ENCODE measurements at places on chromosomes 12 and 14.

GRCh38 chr14:22630486-22630885, 13.7 kb downstream of the OR6J1 start:
- DNase-seq = no peak

- no peak for DNase-seq
These were observed 42.5 kb downstream of the SMIM41 start for GRCh38 chr12:52121824-52122539.

DNA sequence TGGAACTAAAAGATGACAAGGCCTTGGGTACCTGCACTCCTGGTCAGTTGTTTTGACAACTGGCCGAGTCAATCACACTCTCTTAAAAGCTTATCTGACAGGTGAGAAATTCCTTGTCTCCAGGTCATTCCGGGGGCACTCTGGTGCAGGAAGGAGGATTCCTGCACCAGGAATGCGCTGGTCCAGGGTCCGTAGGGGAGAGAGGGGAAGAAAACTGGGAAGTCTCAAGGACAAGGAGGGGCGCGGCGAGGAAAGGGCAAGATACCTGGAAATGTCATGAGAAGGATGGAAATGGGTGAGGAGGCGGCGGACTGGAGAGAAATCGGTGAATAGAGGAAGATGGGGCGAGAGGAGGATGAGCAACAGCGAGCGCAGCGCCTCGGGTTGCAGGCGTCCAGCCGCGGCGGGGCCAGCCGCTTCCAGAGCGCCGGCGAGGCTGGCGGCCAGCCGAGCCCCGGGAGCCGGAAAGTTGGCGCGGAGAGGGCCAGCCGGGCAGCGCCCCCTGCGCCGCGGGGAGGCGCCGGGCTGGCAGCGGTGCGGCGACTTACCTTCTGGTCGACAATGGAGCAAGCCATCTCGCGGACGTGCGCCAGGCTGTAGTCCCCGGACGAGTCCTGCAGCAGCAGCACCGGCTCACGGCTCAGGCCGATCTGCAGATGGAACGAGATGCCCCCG, 809 bp downstream of the PRKD1 start:
- DNase-seq = no peak

DNA sequence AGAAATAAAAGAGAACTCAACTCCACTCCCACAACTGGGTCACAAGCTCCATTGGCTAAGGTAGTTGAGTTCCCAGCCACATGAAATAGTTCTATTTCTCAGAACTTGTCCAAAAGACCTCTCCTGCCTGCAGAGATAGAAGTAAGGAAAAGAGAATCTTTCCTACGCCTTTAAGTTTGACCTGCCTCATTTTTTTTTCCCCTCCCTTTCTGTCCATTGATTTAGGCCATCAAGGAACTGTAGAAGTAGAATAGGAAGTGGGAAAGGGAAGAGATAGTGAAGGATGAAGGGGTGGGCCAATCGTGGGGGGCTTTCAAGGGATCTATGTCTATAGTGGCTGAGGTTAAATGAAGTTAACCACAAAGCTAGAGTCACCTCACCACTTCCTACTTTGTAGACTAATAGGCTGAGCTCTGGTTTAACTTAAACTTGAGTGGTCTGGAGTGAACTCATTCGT, 13.9 kb upstream of the NUDT4 start:
- DNase-seq = no peak

- DNase-seq = no peak
These were observed 316.2 kb downstream of the VRK1 start for GRCh38 chr14:97113339-97113738.

DNA sequence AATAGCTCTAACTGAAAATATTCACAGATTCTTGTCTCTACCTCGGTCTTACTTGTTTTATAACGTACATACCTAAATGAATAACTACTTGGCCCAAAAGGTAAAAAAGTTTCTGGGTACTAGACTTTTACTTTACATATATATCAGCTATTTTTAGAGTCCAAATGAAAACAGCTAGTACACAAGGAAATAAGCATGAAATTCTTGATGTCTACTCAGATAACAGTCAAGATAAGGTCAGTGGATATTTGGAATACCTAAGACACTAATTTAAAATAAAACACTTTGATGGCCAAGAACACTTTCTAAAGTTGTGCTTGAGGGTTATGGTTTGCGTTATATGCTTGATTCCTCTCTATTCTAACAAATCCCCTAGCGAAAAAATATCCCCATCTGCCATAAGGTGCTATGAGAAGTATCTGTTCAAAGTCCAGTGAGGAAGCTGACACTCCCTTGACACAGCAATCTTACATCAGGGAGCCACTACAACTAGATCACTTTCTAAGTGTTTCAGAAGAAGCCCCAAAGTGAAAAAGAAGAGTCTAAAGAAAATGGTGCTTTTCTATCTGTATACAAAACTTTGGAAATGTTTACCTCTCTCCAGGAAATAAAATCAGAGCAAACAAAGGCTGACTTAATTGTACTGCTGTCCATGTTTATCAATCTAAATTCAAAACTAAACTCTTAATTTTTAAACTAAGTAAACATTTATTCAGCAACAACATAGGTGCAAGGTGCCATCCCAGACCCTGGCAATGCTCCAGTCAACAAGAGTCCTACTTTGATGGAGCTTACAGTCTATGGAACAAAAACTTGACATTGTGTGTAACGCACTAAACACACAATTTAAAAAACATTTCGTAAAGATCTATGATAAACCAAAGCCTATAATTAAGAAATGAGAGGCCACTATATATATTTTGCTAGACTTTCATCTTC, 11.7 kb downstream of the PTPN21 start:
- DNase-seq = no peak

- DNase-seq = no peak
These were observed 216.6 kb upstream of the C14orf180 start for GRCh38 chr14:104362761-104363605.

GRCh38 chr12:57655541-57656240, 22.7 kb upstream of the B4GALNT1 start:
- no peak for DNase-seq

DNA sequence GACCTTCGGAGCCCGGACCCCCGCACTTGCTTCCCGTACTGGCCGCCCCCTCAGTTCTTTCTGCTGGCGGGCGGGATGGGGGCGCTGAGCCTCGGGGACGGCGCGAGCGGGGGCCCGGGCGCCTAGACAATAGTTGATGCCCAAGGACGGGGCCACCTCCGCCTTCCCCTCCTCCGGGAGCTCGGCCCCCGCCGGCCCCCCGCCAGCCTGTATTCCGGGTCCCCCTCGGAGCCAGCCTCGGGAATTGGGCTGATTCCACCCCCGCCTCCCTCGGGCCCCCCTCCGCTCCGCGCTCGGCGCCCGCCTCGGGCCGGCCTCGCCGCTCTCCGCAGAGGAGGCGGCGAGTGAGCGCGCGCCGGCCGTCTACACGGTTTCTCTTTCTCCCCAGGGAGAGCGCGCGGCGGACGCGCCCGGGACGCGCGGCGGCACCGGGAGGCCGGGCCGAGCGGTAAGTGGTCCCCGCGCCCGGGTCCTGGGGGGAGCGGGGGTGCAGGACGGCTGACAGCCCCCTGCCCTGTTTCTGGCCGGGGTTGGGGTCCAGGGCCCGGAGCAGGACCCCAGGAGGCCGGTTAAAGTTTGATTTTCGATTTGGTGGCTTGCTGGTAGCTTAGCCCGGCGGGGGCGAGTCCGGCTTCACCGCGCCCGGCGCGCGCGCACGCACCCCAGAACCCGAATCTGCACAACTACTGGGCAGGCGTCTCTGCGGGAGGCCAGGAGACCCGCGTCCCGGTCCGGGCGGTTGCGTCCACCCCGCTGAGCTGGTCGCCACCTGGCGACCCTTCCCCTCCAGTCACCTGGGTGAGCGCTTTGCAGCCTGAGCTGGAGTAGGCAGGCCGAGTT, 413.7 kb downstream of the PCNX1 start:
- no peak for DNase-seq

DNA sequence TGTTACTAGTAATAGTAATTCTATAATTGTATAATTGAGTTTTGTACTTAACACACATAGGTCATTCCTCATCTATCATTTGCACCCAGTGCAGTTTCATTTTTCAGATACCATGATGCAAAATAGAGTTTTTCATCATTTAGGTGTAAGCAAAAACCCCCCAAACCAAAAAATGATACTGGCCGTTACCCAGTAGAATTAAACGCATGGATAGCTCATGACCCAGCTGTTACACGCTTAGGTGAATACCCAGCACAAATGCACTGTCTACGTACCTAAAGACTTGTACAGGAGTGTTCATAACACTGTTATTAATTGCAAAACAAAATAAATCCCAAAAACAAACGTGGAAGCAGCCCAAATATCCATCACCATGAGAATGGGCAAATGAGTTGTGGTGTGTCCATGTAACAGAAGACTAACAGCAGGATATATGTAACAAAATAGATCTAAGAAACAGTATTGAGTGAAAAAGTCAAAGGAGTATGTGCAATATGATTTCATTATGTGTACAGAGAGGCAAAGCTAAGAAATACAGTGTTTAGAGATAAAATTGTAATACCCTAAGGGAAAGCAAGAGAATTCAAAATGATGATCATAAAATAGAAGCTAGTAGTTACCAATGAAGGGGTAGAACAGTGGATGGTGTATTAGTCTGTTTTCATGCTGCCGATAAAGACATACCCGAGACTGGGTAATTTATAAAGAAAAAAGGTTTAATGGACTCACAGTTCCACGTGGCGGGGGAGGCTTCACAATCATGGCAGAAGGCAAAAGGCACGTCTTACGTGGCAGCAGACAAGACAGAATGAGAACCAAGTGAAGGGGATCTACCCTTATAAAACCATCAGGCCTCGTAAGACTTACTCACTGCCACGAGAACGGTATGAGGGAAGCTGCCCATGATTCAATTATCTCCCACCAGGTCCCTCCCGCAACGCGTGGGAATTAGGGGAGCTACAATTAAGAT, 49.8 kb downstream of the EID3 start:
- no peak for DNase-seq

- no peak for DNase-seq
These were observed 31.7 kb downstream of the FUT8 start for GRCh38 chr14:65444230-65444629.

DNA sequence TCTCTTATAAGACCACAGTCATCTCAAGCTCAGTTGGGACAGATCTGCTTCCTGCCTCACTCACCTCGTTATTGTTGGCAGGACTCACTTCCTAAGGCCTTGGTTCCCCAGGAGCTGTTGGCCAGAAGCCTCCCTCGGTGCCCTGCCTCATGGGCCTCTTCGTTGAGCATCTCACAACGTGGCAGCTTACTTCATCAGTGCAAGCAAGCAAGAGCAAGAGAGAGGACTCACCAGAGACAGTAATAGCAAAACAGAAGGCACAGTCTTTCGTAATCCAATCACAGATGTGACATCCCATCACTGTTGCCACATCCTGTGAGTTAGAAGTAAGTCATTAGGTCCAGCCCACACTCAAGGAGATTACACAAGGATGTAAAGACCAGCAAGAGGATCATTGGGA, 5.1 kb upstream of the NUMB start:
- no peak for DNase-seq
